Skin of body (tissue), 3 donors: ENCODE measurements at places on chromosomes 11 and 22. TPM values are rescaled to one million over a fixed set of nuclear protein-coding genes. Genes with fewer than 3 reads are reported as not detected.

GRCh38 chr11:71977743-71978418, 20.8 kb upstream of the IL18BP start:
- peak; percentile 25 for DNase-seq

- no peak for DNase-seq
Observed at GRCh38 chr11:82815406-82815805, 81.7 kb upstream of the FAM181B start.

DNA sequence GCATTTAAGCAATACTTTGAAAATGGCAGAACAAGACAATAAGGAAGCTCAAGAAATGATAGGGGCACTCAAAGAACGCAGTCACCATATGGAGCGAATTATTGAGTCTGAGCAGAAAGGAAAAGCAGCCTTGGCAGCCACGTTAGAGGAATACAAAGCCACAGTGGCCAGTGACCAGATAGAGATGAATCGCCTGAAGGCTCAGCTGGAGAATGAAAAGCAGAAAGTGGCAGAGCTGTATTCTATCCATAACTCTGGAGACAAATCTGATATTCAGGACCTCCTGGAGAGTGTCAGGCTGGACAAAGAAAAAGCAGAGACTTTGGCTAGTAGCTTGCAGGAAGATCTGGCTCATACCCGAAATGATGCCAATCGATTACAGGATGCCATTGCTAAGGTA, 51.9 kb downstream of the SPECC1L start:
- DNase-seq, result no peak

GRCh38 chr11:1791912-1792311, 28.2 kb upstream of the CTSD start:
- DNase-seq, result no peak

DNA sequence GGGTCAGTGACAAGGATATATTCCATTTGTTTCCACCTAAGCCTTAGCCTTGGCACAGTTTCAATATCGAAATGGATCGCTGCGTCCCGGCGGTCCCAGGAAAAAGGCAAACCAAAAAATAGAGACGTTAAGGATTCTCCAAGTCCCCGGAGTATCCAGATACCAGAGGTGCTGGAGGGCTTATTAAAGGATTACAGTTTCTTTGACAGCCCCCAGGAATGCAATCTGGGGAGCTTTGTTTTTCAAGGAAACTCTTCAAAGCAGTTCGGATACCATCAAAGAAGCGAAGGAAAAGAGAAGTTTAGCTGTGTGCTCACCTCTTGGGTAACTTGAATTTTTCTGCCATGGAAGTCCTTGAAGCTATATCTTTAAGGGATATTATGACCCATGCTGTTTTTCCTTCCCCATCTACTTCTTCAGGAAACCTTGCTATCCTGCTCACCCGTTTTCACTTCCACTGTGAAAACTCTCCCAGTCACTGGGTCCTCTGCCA, 600 bp upstream of the GPR83 start:
- DNase-seq, result no peak

GRCh38 chr11:102575012-102575411, 44.5 kb upstream of the MMP7 start:
- no peak for DNase-seq

- no peak for DNase-seq
Observed at GRCh38 chr22:36460202-36460601, 21.2 kb downstream of the TXN2 start.

GRCh38 chr11:108726077-108726800, 61.4 kb downstream of the DDX10 start:
- DNase-seq, result no peak

DNA sequence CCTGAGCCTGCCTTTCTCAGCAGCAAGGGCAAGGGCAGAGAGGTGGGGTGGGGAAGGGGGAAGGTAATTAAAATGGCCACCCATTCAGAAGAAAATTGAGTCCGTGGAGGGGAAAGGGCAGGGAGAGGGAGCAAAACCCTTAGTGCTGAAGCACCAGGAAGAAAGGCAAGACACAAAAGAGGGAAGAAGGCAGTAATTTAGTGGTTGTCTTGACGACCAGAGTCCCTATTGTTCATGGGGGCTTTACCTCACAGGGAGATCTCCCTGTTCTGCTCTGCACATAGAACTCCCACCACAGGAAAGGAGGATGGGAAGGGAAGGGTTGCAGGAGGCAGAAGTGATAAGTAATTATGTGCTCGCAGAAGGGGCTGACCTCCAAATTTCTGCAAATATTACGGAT, 23.4 kb downstream of the SNX19 start:
- DNase-seq, result no peak

GRCh38 chr11:31414338-31414737, 44.7 kb downstream of the DNAJC24 start:
- DNase-seq, result no peak

DNA sequence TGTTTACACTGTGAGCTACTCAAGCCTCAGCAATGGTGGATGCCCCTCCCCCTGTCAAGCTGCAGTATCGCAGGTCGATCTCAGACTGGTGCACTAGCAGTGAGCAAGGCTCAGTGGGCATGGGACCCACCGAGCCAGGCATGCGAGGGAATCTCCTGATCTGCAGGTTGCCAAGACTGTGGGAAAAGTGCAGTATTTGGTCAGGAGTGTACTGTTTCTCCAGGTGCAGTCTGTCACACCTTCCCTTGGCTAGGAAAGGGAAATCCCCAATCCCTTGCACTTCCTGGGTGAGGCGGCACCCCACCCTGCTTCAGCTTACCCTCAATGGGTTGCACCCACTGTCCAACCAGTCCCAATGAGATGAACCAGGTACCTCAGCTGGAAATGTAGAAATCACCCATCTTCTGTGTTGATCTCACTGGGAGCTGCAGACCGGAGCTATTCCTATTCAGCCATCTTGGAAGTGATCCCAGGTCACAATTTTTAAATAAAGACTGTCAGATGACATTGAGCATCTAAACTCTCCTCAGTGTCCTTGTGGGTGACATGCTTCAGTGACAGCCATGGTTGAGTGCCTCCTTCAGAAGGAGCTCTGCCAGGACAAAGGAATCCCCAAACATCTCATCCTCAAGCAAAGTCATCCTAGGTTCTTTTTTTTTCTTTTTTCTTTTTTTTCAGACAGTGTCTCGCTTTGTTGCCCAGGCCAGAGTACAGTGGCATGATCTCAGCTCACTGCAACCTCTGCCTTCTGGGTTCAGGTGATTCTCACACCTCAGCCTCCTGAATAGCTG, 10.8 kb downstream of the SLC22A24 start:
- no peak for DNase-seq

- peak; percentile 82 for DNase-seq
Observed at GRCh38 chr22:35299217-35299672, 449 bp upstream of the TOM1 start.

- DNase-seq, result no peak
Observed at GRCh38 chr11:111406589-111406988, 27.5 kb upstream of the POU2AF1 start.

DNA sequence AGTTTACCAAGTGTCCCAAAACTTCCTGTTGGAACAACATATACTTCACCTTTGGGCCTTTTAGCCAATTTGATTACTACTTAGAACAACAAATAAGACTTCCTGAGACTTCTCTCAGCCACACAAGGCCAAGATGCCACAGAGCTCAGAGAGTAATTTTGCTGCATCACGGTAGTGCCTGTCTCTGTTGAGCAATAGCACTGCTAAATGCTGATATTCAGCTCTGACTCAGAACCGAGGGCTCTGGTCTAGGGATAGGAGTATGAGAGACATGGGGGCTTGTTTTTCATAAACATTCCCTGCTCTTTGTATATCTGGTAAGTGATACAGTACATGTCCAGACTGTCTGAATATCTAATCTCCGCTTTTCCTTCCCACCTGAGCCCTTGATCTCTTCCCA, 260.4 kb upstream of the ARHGAP20 start:
- no peak for DNase-seq

GRCh38 chr11:130426837-130427341, 1.5 kb downstream of the ADAMTS8 start:
- DNase-seq, result no peak

- DNase-seq, result no peak
Observed at GRCh38 chr11:72816404-72816990, 2.3 kb downstream of the ATG16L2 start.

DNA sequence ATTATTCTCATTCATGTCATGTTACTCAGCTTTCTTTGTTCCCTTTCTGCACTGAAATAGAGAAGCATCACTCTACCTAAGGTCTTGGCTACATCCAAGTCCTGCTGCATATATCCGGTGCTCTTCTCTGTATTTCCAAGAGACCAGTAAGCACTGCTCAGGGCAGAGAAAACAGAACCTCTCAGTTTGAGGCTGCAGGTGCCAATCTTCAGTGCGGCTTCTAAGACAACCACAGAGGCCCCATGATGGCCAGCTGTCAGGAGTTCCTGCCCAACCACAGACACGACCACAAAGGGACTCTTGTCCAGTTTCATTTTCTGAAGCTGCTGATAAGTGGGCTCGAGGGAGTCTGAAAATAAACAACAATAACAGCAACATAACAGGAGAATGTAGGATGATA, 378.4 kb upstream of the PITPNB start:
- no peak for DNase-seq

GRCh38 chr22:24236656-24237055, 8.2 kb downstream of the GGT5 start:
- DNase-seq, result peak; percentile 64

DNA sequence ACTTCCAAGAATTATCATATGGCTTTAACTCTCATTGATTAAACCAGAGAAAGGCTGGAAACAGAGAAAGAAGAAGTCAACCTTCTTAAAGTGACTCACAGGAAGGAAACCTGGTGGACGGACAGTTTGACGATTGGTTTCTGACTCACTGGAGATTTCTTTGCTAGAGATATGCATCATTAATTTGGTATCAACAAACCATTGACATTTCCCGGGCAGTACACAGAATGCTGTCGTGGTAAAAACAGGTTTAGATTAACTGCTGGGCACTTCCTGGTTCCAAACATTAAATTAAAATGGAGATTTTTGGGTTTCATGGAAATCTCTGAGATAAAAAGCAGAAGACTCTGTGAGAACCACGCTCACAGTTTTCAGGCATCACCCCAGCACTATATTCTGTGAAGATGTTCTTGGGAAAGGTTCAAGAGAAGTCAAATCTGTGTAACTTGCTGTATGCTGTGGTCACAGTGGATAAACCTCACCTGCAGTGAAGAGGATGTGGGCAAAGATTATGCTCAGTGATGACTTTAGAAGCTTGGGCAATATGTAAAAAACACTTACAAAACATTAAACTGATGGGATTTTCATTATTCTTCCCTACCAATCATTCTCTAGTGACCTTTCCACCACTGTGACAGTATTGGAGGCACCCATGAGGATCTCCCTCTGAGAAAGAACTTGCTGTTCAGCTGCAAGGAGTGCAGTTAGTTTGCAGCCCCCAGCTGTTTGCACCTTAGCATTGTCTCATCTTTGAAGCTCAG, 61.1 kb upstream of the CD44 start:
- no peak for DNase-seq

The ART1 gene
- 0.20 TPM for total RNA-seq

The MIAT gene
- 2.5 TPM for total RNA-seq

The CDC42BPG gene
- 9.7 TPM for total RNA-seq

The HMGXB4 gene
- 24.8 TPM for total RNA-seq

The DENND6B gene
- 2.9 TPM for total RNA-seq

The OR51I1 gene
- total RNA-seq, result 0.59 TPM

The STIM1 gene
- total RNA-seq, result 30.8 TPM

The KRTAP5-3 gene
- total RNA-seq, result 1.3 TPM

The POU2AF2 gene
- total RNA-seq, result not detected

The RHOD gene
- 11.7 TPM for total RNA-seq

The SLCO2B1 gene
- total RNA-seq, result 9.8 TPM
